ENCODE measurements at places on chromosomes 3 and 15.

DNA sequence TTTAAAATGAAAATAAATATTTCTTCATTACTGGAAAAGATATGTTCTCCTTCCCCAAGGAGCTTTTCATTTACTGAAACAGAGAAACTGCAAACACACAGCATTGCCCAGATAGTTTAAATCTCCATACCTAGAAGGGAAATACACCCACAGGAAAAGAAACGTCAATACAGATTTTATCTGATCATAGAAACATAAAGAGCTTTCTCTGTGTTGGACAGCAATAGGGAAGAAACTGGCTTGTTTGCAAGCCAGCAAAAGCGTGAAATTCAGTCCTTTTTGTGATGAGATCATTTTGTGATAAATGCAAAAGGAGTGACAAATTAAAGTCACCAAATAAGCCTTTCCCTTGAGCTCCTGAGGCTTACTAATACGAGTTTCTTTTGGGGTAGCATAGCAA, 398.0 kb downstream of the TIGIT start:
- DNase-seq, result no peak

GRCh38 chr15:68683551-68683950, 104.8 kb downstream of the CORO2B start:
- DNase-seq, result no peak

DNA sequence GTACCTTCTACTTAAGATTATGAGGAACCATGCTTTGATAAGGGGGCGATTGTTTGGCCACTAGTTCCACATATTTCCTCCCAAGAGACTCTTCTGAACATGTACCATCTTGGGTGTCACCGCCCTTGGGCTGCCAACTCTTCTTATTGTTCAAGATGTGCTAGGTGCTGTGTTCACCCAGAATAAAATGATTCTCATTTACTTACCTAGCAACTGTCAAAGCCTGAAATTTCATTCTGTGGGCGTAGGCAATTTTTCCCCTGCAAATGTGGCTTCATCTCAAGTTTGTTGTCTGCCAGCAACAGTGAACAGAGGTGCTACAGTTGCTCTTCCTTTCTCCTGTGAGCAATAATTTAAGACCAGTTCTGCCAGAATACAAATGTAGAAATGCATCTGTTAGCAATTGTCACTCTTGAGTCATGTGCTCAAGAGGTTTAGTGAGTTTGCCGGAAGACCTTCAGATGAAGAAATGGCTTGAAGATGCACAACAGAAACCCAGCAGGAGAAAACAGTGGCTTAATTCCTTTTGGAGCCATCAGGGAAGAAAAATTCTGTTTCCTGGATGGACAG, 41.3 kb upstream of the RARB start:
- DNase-seq, result no peak

- no peak for DNase-seq
Measured at GRCh38 chr3:30289766-30290165, 316.6 kb upstream of the TGFBR2 start.

DNA sequence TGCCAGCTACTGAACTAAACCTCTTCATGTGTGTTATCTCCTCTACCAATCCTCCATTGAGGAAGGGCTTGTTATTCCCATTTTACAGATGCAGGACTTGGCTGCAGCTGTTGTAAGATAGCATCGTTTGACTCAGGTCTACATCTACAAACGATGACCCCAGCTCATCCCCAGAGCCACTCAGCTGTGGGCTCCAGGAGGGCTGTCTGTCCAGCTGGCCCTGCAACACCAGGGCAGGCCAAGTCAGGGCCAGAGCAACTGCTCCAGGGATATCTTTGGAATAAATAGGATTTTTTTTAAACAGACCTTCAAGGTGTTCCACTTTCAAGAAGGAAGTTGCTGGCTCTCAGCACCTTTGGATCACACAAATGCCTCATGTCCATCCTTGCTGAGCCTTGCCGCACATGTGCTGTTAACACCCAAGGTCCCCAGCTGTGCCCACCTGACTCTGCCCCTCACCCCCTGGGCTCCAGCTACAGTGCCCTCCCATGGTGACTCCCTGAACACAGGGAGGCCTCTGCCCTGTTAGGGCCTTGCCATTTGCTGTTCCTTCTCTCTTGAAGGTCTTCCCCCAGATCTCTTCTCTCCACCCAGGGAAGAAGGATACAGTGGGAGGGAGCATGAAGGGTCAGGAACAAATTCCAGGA, 31.0 kb downstream of the ALDH1L1 start:
- peak; percentile 1 for DNase-seq

DNA sequence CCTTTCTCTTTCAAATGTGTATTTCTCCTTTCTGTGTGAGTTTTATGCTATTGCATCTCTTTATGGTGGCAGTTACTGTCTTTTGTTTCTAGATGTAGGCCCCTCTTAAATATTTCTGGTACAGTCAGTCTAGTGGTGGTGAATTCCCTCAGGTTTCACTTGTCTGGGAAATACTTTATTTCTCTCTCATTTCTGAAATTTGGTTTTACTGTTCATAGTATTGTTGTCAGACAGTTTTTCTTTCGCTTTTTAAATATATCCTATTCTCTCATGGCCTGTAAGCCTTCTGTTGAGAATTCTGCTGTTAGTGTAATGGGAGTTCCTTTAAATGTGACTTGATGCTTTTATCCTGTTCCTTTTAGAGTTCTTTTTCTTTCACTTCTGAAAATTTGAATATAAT, 874.0 kb downstream of the PLOD2 start:
- DNase-seq, result no peak

DNA sequence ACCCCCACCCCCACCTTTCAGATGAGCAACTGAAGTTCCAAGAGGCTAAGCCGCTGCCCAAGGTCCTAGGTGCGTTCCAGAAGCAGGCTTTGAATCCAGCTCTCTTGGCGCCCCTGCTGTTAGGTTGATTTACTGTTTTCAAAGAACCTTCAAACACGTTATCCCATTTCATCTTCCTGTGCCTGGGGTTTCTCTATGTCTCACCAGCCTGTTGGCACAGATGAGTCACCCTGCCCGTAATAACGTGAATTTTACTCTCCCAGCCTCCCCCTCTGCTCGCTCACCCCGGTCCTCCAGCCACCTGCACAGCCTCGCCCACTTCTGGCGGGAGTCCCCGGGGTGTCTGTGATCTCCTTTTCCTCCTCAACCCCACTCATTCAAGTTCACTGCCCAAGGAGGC, 13.0 kb upstream of the TSEN2 start:
- no peak for DNase-seq

DNA sequence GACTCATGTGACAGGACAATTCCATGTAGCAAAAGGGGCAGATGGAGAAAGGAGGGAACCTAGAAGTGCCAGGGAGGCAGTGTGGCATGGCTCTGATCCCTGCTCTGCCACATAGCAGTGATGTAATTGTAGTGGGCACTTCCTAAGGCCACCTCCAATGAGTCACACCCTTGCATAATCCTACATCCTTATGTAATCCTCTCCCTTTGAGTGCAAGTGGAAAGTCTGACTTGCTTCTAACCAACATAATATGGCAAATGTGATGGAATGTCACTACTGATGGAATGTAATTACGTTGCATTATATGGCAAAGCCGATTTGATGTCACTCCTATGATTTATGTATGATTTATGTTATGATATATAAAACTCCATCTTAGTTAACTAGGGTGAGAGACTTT, 72.9 kb upstream of the ATP2C1 start:
- no peak for DNase-seq

GRCh38 chr3:112470788-112471187, 28.5 kb downstream of the BTLA start:
- DNase-seq, result no peak

DNA sequence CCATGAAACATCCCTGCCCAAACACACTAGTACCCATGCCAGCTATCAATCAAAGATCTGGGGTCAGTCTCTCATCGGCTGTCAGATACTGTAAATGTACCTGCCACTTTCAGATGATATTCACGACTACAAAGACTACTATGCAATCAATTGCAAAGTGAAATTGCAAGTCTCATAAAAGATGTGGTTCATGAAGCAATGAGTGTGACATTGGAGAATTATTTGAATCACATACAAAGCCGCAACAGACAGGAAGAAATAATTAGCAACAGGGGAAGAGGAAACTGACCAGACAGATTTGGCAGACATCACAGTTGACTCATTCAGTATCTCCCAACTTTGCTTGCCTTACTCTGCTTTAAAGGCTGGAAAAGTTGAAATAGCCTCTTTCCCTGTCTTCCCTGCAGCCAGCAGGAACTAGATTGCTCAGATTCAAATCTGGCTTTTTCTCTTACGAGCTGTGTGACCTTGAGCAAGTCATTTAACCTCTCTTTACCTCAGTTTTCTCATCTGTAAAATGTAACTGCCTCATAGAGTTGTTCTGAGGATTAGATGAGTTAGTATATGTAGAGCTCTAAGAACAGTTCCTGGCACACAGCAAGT, 95.7 kb upstream of the C3orf80 start:
- DNase-seq, result peak; percentile 67
